Right renal pelvis (tissue), 4 donors: ENCODE measurements at places on chromosomes 6 and 20.

- DNase-seq = no peak
Observed at GRCh38 chr6:3291987-3292386, 33.2 kb downstream of the PSMG4 start.

DNA sequence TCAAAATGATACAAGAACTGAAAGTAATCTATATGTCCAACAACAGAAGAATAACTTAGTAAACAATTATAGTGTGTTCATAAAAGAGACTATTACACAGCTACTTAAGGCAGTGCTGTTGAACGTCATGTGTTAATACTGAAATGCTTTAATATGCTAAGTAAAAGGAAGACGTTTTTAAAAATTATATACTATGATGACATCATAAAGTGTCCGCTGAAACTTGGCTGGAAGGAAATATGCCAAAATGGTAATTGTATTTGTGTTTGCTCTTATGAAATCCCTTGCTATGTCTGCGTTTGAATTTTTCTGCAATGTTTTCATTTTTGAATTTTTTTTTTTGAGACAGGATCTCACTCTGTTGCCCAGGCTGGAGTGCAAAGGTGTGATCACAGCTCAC, 679.3 kb downstream of the DHX35 start:
- no peak for DNase-seq

DNA sequence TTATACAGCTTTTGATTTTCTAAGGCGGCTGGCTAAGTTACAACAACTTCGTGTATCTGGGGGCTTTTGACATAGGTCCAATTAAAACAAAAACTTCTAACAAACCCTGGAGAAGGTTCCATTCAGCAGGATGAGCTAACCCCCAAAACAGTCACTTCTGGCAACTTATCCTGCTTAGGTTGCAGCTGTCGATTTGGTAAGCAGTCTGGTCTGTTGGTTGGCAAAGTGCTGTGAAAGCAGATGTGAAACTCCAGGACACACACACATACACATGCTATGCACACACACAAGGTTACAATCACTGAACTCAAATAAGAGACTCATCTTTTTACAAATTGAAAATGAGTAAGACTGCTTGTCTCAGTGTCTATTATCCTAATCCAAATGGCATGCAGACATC, 119.0 kb upstream of the STMND1 start:
- DNase-seq = no peak

- no peak for DNase-seq
Observed at GRCh38 chr20:3998998-3999397, 16.4 kb downstream of the RNF24 start.

DNA sequence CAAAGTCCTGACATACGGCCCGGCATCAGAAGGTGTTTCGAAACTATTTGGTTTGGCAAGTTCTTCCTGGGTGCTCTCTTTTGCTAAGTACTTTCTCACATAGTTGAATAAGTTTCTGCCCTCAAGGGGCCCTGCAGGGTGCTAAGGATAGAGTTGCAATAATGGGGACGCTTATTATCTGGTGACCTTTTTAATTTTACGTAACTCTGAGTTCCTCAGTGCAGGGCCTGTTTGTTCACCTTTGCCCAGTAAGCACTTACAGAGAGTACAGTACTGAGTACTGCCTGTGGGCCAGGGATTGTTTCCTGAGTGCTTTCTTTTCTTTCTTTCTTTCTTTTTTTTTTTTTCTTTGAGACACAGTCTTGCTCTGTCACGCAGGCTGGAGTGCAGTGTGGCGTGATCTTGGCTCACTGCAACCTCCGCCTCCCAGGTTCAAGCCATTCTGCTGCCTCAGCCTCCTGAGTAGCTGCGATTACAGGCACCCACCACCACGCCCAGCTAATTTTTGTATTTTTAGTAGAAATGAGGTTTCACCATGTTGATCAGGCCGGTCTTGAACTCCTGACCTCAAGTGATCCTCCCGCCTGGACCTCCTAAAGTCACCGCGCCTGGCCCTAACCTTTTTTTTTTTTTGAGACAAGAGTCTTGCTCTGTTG, 4.5 kb upstream of the PXMP4 start:
- DNase-seq = no peak

DNA sequence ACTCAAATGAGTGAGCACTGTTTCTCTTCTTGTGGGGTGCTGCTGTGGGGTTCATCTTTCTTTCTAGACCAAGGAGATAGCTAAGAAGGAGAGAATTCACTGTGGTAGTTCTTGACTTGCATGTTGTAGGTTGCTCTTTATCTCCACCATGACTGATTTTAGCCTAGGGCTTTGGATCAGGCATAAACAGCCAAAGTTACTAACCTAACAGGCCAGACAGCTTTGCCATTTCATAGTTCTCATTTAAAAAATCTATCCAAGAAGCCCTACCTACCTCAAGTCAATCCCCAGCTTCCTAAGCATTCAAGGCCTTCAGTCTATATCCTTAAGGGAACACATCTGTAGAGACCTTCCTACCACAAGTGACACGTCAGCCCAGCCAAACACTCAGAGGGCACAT, 107.9 kb upstream of the CARMIL1 start:
- DNase-seq = no peak

DNA sequence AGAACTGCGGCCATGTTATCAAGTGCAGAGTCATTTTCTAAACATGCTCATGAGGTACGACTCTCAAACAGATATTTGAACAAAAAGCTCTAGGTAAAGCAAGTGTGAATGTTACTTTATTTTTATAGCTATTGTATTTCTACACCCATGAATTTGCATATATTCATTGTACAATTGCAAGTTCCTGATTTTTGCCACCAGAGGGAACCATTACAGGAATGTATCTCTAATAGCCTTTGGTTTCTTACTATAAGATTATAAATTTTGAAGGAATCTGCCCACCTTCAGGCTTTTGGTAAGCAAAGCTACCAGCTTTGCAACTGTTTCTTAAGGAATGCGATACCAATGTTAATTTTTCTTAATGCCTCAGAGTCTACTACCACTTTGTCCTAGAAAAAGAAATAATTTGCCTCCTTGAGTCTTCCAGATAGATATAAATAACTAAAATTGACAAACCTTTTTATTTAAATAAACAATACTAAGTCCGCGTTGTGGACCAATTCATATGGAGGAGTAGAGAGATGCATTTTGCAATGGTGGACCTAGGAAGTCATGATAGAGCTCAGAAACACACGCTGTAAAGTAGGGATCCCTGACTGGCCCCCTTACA, 125.4 kb upstream of the SAMD5 start:
- DNase-seq = no peak

DNA sequence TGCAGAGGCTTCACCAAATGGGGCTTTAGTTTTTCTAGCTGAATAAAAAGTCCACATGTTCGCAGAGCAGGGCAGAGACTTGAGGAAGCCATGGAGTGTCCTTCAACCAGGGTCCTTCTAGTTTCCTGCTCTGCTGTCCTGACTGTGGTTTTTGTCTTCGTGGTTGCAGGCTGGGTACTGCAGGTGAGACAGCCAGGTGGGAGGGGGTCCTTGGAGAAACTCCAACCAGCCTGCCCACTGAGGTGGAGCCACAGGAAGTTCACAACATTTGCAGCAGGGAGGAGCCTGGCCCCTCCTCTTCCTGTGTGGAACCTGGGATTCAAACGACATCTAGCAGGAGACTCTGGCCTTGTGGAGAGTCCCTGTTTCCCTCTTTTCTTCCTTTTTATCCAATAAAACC, 68.8 kb upstream of the MYLIP start:
- DNase-seq = no peak

GRCh38 chr6:150537491-150537890, 62.2 kb upstream of the PLEKHG1 start:
- no peak for DNase-seq

- no peak for DNase-seq
Observed at GRCh38 chr20:40441771-40442170, 247.3 kb downstream of the MAFB start.

- DNase-seq = no peak
Observed at GRCh38 chr6:18488526-18489270, 101.5 kb downstream of the RNF144B start.
